ENCODE measurements at places on chromosomes 7 and 10.

DNA sequence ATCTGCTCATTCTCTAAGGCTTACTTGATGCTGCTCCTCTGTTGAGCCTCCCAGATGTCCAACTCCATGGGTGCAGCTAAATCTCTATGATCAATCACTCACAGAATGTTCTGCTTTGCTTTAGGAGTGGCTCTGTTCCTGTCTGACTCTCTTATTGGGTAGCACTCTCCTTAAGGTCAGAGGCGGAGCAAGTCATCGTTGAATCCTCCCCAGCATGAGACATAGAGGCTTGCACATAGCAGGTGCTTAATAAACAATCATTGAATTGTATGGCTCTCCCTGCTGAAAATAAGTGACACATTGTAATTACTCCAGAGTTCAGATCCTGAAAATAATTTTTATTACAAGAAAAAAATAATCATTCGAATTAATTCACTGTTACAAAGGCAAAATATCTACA is 69.7 kb downstream of the NPS start:
- no peak for DNase-seq

- no peak for DNase-seq
Measured at GRCh38 chr7:107138696-107139420, 29.9 kb upstream of the HBP1 start.

GRCh38 chr7:96303105-96303685 is 18.7 kb downstream of the SLC25A13 start:
- no peak for DNase-seq

DNA sequence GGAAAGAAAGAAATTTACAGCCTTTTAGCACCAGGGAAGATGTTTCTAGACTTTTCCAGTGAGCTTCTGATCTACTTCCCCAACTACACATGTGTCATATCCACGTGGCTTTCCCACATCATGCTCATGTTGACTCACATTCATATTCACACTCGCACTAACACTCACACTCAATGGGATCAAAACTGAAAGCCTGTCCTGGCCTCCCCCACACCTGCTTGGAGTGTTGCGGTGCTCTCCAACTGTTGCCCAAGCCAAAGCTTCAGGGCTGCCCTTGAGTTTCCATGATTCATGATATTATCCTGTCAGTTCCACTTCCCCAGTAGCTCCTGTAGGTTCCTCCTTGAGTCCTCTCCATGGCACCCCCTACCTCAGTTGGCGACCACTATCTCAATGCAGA is 444.4 kb downstream of the GATA3 start:
- peak; percentile 67 for DNase-seq

DNA sequence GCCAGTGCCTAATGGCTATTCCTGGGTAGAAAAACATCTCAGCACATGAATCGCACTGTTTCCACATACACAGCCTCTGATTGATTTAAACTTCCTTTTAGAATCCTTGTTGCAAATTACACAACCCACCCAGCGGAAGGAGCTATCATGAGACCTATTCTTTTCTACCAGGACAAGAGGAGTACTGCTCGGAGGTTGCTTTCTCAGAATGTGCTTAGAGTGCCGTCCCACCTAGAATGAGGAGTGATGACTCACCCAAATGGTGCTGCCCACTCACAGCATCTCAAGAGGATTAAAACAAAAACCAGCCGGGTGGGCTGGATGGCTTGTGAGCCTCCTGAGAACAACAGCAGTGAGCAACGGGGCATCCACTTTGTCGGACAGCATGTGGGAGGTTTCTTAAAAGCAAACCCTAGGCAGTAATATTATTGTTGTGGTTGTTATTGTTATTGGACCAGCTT is 128.9 kb downstream of the DGKI start:
- DNase-seq = peak; percentile 39

- peak; percentile 16 for DNase-seq
Measured at GRCh38 chr7:54839575-54840213, 80.7 kb upstream of the SEC61G start.

- DNase-seq = peak; percentile 7
Measured at GRCh38 chr7:115679976-115680375, 350.6 kb downstream of the TFEC start.

GRCh38 chr10:85926986-85927385 is 439.6 kb downstream of the GRID1 start:
- DNase-seq = no peak

GRCh38 chr7:151721694-151722093 is 155.2 kb downstream of the PRKAG2 start:
- no peak for DNase-seq

- DNase-seq = no peak
Measured at GRCh38 chr7:18019555-18019954, 8.1 kb downstream of the PRPS1L1 start.

Measured in MV-4-11 (cell line).